ENCODE measurements at places on chromosomes 11 and 22.

DNA sequence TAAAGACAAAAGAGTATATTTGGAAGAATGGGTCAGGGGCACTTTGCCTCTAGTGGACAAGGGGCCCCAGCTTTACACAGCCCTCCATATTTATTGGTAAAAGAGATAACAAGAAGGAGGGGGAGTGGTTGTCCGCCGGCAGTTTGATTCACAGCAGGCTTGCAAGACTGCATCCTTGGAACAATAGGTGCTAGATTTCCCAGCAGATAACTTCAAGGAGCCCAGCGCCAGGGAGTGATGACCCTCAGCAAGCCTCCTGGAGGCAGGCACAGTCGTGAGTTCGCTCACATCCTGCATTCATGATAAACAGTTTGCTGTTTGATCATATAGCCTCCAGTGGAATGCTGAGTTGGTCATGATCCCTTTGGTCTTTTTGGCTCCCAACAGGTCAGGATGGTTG lies 67.8 kb upstream of the INCENP start:
- no peak for DNase-seq

DNA sequence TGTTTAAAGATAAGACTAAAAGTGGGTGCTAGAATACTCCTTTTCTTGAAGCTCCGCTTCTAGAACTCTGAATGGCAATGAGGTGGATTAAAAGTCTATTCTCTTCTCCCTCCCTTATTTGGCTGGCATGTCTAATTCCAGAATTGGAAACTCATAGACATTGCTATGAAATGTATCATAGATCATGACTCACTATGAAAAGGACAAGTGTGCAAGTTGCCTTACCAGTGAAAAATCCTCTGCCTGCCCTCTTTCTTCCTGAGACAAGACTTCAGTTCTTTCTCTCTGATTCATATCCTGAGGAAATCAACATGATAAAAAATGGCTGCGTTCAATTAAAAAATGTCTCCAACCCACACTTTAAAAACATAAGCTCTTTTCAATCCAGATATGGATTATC lies 73.2 kb upstream of the BLID start:
- peak; percentile 22 for DNase-seq

- no peak for DNase-seq
Measured at GRCh38 chr11:80860632-80861031, 1419.8 kb upstream of the TENM4 start.

DNA sequence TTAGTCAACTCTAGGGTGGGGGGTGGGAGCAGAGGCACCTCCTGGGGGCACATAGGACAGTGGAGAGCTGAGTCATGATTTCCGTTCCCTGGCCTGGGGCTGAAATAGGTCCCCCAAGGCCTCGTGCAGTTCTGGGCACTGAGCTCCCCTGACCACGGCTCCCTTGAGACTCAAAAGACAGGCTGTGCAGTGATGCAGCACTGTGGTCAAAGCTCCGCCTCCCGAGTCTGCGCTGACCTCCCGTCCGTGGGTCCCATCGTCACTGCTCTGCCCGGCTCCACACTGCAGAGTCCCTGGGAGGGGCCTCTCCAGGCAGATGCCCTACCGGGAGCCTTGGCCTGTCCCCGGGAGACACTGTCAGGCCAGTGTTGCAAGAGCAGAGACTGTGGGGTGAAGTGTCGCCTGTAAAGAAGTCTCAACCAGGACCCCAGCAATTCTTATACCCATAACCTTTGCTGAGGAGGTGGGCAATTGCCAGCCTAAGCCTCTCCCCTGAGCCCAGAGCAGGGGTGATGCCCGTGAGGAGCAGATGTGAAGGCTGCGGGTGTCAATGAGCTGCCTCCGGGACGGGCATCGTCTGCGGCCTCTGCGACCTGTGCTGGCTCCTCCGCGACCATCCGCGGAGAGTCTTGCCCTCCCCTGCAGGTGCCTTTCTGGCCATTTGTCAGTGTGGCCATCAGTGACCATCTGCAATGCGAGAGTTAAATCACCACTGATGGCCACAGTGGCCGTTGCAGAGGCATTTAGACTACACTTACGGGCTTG lies 877.3 kb downstream of the BRD1 start:
- DNase-seq = no peak

DNA sequence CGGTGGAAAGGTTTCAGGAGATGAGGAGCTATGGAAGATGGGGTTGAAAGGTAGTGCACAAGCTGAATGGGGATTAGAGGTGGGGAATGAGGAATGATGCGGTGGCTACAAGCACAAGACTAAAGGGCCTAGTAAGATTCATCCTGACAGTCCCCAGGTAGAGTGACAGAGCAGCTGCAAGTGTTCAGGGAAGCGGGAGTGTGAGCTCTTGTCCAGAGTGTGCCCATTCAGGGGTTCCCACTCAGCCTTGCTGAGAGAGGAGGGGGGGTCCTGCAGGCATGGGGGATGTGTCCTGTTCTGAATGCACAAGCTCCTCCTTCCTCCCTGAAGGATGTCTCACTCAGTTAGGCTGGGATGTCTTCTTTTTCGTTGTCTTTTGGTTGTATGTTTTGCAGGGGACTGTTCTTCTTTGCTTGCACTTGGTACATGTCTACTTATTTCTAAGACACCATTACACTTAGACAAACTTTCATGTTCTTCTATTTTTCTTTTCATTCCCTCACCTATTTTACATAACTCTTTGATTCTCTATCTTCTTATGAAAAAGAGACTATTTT lies 25.8 kb upstream of the CLPB start:
- DNase-seq = no peak

GRCh38 chr22:38655519-38656255 lies 505 bp downstream of the FAM227A start:
- no peak for DNase-seq

DNA sequence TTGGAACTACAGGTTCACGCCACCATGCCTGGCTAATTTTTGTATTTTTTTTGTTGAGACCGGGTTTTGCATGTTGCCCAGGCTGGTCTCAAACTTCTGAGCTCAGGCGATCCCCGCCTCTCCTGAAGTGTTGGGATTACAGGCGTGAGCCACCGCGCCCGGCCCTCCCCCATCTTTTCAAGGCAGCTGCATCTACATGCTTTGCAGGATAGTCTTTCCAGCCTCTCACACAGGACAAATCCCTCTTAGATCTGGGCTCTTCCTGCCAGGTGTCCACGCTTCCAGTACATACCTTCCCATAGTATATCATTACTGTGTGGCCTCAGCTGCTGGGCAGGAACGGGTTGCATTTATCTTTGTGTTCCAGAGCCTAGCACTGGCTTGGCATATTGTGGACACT lies 49.7 kb downstream of the C11orf96 start:
- no peak for DNase-seq

DNA sequence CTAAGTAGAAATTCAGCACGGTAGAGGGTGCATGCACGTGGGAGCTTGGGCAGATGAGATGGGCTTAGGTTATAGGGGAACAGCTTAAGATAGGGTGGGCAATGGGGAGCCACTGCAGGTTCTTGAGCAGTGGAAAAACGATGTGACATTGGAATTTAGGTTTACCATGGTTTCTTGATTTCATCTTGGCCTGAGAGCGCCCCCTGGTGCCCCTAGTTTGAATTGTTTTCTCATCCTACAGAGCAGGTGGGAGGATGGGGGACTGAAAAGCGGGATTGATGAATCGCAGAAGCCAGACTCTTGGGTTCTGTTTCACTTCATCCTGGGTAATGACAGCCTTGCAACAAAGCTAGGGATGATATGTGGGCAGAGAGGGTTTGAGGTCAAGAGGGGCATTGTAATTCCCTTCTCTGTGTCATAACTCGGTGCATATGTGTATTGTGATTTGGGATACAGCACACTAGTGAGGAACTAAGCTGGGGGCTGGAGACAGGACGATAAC lies 6.7 kb upstream of the MCAM start:
- DNase-seq = peak; percentile 87

GRCh38 chr11:126109941-126110731 lies 47.5 kb upstream of the CDON start:
- no peak for DNase-seq

- no peak for DNase-seq
Measured at GRCh38 chr22:48887394-48888332, 940.0 kb downstream of the BRD1 start.

DNA sequence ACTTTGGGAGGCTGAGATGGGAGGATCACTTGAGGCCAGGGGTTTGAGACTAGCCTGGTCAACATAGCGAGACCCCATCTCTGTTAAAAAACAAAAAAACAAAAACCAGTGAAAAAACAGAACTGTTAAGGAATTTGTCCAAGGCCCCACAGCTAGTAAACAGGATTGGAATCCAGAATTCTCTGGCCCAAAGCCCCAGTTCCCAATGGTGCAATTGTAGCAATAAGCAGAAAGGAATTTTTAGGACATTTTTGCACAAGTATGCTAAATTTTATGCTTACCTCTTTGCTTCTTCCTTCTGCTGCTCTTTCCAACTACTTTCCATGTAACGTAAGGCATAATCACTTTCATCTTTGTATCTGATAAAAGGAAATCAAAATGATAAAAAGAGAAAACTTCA lies 11.6 kb downstream of the MISFA start:
- DNase-seq = no peak

DNA sequence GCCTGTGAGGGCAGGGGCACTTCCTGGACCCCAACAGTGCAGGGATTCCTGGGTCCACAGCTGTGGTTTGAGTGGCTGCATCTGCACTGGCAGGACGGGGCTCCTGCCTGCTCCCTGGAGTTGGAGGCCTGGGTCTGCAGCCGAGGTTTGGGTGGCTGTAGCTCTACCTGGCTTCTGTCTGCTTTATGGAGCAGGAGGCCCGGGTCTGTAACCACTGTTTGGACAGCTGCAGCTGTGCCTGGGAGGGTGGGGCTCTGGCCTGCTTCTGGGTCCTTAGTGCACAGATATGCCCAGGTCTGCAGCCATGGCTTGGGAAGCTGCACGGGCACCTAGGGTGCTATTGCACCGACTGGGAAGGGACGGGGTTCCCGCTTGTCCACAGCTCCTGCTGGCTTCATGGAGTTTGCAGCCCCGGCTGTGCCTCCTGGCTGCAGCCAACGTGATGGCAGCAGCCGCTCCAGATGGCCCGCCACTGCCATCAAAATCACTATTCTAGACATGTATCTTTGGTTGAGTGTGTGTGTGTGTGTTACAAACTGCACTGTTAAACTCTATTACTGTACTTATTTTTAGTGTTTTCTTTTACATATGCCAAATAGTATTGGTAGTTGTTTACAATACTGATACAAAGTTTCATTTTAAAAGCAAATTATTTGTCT lies 412.3 kb upstream of the KIRREL3 start:
- no peak for DNase-seq

DNA sequence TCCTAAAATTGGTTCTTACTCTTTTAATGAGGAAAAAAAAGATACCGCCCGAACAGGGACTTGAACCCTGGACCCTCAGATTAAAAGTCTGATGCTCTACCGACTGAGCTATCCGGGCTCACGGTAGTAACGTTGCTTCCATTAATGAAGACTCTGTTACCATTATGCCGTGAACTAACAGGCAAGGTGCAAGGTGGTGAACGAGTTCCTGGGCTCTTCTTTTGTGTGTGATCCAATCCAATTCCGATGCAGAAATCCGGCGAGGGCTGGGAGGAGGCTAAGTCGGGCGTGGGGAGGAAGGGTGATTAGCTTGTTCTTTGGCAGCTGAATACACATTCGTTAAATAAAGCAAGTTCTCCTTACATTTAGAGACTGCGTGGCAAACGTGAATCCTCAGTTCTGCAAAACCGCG lies 49.0 kb downstream of the OR4D9 start:
- peak; percentile 54 for DNase-seq

DNA sequence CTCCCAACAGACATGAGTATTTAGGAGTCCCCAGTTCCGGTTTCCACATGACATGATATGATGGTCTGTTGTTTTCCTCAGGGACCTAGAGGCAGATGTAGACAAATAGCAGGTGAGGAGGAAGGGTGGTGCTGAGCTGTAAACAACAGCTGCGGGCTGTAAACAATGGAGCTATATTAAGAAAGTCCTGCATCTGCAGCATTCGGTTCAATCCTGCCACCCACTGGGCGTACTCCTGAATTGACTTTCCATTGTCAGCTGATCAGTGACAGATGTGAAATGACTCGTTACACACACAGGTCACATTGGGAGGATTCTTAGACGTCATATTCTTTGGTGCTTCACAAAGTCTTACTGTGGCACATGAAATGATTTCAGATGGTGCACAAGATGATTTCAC lies 26.8 kb upstream of the RAG1 start:
- peak; percentile 76 for DNase-seq

- no peak for DNase-seq
Measured at GRCh38 chr11:111731821-111732220, 34.4 kb downstream of the PPP2R1B start.

DNA sequence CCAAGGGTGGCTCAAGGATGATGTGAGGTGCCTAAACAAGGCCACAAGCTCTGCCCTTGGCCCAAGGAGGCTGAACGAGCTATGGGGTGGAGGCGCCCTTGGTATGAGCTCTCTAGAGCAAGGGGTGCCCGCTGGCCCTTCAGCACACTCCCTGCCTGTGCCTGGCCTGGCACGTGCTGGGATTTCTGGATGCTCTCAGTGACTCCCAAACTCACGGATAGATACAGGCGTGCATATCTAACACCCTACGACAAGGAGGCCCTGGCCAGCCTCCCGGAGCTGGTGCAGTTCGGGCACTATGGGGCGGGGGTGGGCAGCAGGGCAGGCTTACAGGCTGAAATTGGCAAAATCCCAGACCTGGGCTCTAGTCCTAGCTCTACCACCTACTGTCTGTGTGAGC lies 30.6 kb downstream of the SCUBE1 start:
- no peak for DNase-seq

GRCh38 chr22:17410576-17410975 lies 41.3 kb downstream of the CECR2 start:
- no peak for DNase-seq

DNA sequence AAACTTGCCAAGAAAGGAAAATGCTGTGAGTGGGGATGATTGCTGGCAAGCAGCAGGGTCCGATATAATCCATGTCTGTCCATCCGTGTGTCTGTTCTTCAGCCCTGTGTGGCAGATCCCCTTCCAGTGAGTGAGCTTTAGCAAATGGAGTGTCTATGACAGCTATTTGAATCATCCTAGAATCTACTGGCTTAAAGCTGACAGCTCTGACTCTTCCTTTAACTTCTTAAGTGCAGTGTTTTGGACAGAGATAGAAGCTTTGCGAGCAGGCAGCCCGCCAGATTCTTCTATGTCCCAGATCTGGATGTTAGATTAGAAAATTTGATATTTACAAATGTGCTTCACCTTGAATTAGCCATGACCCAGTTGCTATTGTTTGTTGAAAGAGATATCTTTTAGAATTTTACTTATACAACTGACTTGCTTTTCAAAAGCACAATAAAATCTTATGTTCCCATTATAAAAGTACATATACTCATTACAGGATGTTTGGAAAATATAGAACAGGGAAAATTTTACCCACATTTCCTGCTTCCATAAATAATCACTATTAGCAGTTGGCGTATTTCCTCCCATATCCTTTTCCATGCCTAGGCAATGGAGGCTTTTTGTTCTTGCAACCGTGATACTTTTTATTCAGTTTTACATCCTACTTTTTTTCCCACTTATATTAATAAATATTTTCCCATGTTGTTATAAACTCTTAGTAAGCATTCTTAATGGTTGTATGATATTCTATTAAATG lies 124.5 kb downstream of the COMMD9 start:
- DNase-seq = no peak

- peak; percentile 24 for DNase-seq
Measured at GRCh38 chr11:78560826-78561484, 13.7 kb downstream of the NARS2 start.

GRCh38 chr11:116856423-116856822 lies 19.0 kb upstream of the APOA1 start:
- no peak for DNase-seq

All from suppressor macrophage treated with lipopolysaccharide for 1 hour (primary cell).